ENCODE measurements at places on chromosomes 3 and 15.

GRCh38 chr15:72203507-72203837, 5.9 kb upstream of the GRAMD2A start:
- no peak for DNase-seq

GRCh38 chr15:45529613-45530012, 7.1 kb upstream of the SLC30A4 start:
- no peak for DNase-seq

- DNase-seq, result peak; percentile 79
Observed at GRCh38 chr3:150216041-150216811, 191.9 kb upstream of the TSC22D2 start.

- no peak for DNase-seq
Observed at GRCh38 chr3:13133471-13133981, 60.3 kb upstream of the IQSEC1 start.

- no peak for DNase-seq
Observed at GRCh38 chr15:39118510-39118909, 462.4 kb upstream of the THBS1 start.

GRCh38 chr3:10136426-10137005, 5.1 kb upstream of the VHL start:
- DNase-seq, result no peak

- no peak for DNase-seq
Observed at GRCh38 chr15:94352636-94353487, 121.5 kb downstream of the MCTP2 start.

DNA sequence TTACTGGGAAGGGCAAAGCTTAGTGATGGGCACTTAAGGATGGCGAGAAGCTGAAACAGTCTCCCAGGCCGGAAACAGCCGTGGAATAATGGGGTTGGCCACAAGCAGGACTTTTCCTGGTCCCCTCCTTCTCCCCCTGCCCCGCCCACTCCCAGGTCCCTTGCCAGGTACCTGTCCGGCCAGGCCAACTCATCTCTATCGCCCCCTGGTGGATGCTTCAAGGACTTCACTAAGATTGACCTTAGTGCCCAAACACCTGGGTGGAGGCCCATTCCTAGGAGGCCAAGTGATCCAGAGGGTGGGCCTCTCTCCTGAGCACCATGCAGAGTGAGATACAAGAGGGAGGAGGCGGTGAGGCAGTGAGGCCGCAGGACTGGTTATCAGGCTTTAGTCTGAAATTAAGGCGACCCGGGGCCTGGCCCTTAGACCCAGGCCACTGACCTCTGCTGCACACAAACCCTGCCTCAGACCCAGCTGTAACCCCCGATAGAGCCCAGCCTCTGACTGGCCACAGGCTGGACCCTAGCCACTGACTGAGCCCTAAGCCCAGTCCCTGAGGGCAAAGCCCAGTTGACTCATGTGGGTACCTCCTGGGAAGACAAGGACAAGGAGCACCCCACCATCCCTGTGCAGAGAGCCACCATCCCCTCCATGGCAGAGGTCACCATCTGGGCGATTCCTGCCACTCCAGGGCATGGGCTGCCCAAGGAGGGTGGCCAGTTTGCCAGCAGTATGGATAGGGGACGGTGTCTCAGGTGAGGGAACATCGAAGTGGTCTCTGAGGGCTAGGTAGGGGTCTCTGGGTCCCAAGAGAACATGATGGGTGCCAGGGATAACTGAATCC, 37.6 kb downstream of the VIPR1 start:
- peak; percentile 75 for DNase-seq

- DNase-seq, result no peak
Observed at GRCh38 chr3:41224120-41224806, 25.0 kb downstream of the CTNNB1 start.

GRCh38 chr3:170585937-170586310, at the start of gene SLC7A14:
Gene SLC7A14 (minus strand): TSS chr3:170586075. CDS start chr3:170526936, 59,139 bp downstream.
- DNase-seq, result peak; percentile 56

DNA sequence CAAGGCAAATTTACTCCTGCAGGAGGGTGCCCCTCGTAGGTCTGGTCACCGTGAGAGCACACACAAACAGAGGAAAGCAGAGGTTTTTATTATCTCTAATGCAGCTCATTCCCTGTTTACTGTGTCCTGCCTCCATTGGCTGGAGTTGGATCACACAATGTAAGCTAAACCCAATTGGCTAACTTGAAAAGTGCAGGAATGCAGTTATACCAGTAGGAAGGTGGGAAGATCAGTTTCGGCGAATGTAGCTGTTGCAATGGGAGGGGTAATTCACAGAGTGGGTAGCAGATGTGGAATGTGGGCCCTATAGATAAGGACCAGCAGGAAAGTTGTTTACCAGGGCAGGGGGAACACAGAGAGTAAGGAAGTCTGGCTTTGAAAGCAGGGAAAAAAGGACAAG, 42.5 kb upstream of the NPAP1 start:
- peak; percentile 1 for DNase-seq

DNA sequence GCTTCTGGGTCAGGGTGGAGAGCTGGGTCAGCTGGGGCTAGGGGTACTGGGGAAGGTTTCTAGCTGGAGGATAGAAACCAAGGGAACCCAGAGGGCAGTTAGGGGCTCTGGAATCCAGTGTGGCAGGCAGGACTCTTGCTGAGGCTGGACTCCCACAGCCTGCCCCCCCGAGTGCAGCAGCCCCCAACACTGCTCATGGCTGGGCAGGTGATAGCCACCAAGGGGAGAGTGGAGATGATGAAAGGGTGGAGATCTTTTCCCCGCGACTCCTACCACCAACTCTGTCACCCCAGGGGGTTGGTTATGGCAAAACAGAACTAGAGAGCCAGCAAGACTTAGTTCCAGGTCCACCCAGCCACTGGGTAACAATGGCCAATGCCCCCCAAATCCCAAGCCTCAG, 16.9 kb upstream of the LINGO1 start:
- no peak for DNase-seq

GRCh38 chr15:78035861-78036476, 41.5 kb downstream of the TBC1D2B start:
- DNase-seq, result no peak

DNA sequence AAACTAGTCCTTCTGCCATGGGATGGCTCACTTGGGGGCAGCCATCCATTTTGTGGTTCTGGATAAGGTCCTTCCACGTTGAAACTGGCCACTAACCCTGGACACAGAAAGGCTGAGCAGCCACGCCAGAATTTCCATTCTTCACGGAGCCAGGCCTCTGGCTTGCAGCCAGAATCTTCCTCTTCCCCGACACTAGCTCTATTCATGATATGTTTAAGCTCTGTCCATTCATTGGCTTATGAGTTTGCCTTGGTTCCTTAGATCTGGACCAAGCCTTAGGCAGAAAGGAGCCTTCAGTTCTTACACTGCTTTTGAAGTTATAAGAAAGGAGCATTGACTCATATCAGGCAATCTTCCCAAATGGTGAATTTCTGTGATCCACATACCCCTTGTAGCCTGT, 288.4 kb upstream of the GOLGA6L4 start:
- no peak for DNase-seq

GRCh38 chr3:174439331-174440252, 419.5 kb upstream of the NAALADL2 start:
- peak; percentile 27 for DNase-seq

- no peak for DNase-seq
Observed at GRCh38 chr15:48433226-48433886, 102.1 kb downstream of the DUT start.

GRCh38 chr3:81728766-81729544, 32.5 kb downstream of the GBE1 start:
- DNase-seq, result no peak

GRCh38 chr3:169232863-169233262, 430.6 kb downstream of the MECOM start:
- no peak for DNase-seq

GRCh38 chr3:24288496-24289236, 206.0 kb downstream of the THRB start:
- no peak for DNase-seq

- DNase-seq, result peak; percentile 88
Observed at GRCh38 chr3:123194552-123194951, 7.2 kb upstream of the SEC22A start.

DNA sequence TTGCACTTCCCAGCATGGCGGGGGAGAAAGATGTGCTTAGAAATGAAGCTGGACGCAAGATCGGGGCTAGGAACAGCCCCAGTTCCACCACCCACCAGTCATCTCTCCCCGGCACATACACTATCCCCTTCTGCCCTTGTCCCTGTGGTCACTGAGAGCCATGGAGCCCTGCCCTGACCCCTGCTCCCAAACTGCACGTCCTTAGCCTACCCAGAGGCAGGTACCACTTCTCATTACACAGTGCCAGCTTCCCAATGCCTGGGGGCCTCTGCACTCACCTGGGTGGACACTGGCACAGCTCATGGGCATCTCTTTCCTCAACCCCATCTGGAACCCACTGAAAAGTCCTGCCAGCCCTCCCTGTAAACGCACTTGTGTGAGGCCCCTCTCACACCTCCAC, 139.3 kb upstream of the PRR20G start:
- no peak for DNase-seq

DNA sequence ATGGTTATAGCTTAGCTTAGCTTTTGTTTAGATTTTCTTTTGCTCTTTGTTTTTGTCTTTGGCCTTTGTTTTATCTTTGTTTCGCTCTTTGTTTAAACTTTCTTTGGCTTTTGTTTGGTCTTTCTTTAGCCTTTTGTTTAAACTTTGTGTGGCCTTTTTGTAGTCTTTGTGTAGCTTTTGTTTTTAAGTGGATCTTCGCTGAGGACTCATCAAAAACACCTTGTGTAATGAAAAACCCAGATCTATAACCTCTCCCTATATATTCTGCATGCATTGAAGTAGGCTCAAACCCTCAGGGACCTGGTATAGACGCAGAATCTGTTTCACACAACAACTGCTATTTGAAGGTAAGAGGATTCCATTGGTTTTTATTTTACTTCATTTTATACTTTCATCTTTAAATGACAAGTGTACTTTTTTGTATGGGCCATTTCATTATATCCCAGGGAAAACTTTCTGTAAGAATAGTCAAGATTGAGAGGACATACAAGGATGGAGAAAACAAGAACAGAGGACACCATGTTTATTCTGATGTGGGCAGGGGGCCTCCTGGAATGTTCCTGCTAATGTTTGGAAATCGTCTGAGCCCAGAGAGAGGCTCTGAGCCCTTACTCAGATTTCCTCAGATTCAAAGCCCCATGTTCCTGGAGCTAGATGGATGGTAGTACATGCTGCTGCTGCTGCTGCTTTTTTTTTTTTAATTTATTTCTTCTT, at the start of gene MOBP:
Gene MOBP (plus strand): TSS at position 287 of the 714 bp plus-strand sequence. CDS start 34,390 bp downstream, outside the sequence.
- no peak for DNase-seq

GRCh38 chr3:56851966-56852884, 50.5 kb upstream of the ARHGEF3 start:
- DNase-seq, result no peak

- DNase-seq, result no peak
Observed at GRCh38 chr15:27884726-27885125, 214.4 kb downstream of the OCA2 start.

- DNase-seq, result no peak
Observed at GRCh38 chr3:46835491-46835890, 27.8 kb downstream of the MYL3 start.

DNA sequence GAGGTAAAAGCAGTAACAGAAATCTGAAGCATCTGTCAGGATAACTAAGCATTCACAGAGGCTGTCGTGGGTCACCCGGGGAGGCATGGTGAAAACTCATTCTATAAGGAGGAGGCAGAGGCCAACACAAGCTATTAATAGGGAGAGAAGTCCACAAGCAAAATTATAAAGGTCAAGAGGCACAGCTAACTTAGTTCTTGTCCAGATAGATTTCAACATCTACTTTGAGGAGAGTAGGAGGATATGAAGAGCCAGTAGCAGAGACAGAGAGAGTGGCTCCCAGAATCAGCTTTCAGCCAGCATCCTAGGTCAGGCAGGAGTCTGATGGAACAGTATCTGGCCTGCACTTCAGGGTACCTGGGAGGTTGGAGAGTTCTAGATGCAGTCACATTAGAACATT, 95.3 kb downstream of the STAC start:
- no peak for DNase-seq

GRCh38 chr15:28260722-28261121, 61.3 kb downstream of the HERC2 start:
- peak; percentile 17 for DNase-seq

DNA sequence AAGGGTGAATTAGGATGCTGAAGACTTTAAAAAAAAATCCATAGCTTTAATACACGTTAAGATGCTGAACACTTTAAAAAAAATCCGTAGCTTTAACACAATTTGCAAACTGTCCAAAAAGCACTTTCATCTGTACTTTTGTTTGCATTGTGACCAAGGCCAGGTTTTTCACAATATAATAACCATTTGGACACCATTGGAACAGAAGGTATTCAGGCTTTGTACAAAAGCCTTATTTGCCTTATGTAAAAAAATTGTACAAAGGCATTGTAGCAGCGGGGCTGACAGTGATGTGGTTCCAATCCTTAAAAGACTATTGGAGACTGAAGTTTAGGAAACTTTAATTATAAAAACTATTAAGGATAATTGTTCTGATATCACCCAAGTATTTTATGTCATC, 15.2 kb upstream of the ICE2 start:
- DNase-seq, result no peak

DNA sequence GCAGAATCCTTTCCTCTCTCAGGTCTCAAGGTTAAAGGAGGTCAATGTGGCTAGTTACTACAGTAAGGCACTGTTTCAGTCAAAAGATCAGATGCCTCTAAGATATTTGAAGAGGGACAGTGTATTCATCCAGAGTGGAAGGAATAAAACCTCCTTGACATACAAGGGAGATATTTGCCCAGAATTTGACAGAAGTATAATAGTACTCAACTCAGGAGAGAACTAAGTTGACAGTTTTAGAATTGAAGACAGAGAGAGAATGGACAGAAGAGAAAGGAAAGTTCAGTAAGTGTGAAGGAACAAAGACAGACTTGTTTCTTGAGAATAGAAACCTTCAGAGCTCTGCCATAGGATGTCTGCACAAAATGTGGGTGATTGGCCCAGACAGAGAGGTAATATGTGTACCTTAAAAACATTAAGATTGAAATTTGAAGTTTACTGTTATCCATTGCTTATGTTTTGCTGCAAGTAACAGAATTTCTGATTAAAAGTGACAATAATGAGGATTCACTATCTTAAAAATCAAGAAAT, 507.1 kb downstream of the IGSF11 start:
- DNase-seq, result no peak

DNA sequence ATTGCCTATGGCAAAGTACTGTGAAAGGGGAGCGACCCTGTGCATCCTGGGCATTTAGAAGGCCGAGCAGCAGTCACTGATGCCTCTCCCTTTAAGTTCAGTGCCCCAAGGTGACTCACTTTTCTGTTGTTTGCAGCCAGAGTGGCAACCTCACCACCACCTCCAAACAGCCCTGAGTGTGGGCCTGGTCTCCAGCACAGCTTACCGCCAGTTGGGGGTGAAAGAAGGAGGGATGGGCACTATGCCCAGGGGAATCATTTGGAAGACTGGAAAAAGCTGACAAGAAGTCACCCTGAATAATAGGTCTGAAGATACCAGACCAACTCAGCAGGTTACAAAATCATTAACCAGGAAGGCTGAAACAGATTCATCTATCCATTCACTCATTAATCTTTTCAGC, 571.8 kb downstream of the EPHB1 start:
- no peak for DNase-seq

- DNase-seq, result no peak
Observed at GRCh38 chr3:15576475-15576874, 24.9 kb downstream of the HACL1 start.

Data from ELF-1 (cell line).